A673 (cell line): ENCODE measurements at places on chromosomes 7 and 10.

DNA sequence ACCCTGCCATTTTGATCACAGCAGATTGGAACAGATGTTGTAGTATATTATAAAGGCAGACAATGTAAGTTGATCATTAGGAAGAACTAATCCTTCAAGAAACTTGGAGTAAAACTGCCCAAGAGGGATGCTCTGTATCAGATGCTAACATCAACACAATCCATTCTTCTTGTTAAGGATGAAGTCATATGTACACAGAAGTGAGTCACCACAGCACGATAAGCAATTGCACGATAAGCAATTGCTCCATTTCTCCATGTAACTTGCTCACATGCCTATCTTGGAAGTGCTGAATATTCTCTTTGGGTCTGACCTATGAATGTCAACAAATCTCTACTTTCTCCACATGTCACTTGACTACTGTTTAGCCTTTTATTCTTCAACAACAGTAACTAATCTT is 41.5 kb upstream of the DMTF1 start:
- DNase-seq = no peak

DNA sequence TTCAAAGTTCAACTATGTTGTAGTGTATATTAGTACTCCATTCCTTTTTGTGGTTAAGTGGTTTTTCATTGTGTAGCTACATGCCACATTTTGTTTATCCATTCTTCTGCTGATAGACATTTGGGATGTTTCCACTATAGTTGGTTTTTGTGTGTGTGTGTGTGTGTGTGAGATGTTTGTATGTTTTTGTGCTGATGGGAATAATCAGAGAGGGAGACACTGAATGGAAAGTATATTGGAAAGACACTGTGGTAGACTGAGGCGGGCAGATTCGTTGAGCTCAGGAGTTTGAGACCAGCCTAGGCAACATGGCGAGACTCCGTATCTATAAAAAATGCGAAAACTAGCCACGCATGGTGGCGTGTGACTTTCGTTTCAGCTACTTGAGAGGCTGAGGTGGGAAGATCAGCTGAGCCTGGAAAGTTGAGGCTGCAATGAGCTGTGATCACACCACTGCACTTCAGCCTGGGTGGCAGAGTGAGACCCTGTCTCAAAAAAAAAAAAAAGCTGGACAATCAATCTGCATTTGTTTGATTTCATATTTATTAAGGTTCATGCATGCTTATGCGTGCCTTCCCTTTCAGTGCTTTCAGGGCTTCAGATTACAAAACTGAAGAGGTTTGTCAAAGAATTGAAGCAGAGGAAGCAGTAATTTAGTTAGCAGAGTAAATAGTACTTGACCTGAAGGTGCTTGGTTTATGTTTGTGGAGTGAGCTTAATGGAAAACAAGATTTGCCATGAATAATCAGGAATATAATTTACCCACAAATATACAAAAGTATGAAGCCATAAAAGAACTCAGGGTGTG is 14.7 kb downstream of the SEC24C start:
- DNase-seq = no peak

DNA sequence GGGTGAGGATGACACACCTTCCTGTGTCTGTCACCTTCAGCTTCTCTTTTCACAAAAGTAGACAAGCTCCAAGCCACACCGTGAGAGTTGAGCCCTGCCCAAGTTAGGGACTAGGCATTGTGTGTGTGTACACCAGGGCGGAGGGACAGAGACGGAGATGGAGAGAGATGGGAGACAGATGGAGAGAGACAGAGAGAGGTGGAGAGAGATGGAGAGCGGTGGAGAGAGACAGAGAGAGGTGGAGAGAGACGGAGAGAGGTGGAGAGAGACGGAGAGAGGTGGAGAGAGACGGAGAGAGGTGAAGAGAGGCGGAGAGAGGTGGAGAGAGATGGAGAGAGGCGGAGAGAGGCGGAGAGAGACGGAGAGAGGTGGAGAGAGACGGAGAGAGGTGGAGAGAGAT is 207.0 kb downstream of the DNAJB6 start:
- no peak for DNase-seq

GRCh38 chr10:92575961-92576360 is 2.1 kb upstream of the IDE start:
- no peak for DNase-seq

DNA sequence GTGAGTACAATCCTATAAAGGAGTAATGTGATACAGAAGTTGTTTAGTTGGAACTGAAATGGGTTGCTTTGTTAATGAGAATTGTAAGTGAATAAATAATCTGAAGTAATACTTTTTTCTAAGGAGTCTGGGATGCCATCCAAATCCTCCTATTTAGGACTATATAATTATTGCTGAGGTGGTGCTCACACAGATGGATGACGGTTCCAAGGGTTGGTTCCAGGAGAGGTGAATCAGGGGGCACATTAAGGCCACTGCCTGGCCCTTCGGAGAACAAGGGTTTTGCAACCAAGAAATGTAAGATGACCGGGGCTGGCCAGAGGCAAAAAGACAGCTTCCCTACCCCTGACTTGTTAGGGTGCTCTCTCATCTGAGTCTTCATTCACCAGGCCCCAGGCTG is 352.7 kb downstream of the PHTF2 start:
- no peak for DNase-seq

DNA sequence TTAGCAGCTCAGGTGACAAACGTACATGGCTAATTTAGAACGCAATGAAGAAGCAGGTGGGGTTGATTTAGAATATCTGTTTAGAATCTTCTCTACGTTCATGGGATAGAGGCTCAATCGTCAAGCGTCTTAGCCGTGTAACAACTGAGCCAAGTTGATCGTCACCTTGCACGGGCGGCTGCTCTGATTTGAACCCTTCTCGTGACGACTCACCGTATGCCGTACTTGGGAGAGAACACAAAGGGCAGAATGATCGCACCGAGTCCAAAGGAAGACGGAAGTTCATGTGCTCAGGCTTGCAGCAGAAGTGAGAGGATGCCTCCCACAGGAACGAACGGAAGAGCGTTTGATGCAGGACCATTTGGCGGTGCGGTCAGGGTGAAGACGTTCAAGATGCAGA is 108.3 kb upstream of the TCERG1L start:
- DNase-seq = no peak

GRCh38 chr10:117885206-117885829 is 161.4 kb downstream of the RAB11FIP2 start:
- no peak for DNase-seq

- DNase-seq = no peak
Observed at GRCh38 chr7:106518967-106519366, 142.0 kb downstream of the CCDC71L start.

DNA sequence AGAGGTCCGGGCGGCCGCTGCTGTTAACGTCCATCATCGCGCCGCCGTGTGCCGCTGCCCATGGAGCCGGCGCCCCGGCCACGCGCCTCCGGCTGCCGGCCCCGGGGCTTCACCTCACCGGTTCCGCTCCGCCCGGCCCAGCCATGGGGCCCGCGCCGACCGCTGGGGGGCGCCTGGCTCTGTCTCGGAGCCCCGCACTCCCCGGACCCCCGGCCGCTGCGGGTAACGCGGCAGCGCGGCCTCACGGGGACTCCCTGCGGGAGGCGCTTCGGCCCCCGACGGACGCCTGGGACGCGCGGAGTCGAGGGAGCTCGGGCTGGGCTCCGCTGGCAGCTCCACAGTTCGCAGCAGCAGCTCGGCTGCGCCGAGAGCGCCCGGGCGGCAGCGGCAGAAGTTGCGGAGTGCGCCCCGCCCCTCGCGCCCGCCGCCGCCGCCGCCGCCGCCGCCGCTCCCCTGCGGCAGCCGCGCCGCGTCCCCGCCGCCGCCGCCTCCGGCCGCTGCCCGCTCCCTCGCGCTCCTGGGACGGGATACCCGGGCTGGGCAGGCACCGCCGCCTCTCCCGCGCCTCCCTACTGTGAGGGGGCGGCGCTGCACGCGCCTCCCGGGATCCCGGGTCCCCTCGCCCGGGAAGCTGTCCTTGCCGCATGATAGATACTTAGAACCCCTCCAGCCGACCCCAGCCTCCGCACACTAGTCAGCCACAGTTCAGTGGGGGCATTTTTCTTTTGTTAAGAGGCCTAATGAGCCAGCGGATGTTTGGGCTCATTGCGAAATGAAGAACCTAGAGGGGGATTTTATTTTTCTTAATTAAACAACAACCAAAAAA is at the start of gene HTR7:
HTR7 (minus strand) TSS at position 405 of the 826 bp plus-strand sequence; CDS start at position 37, 368 bp downstream.
- DNase-seq = peak; percentile 44

GRCh38 chr7:142422621-142423020 is 164.8 kb upstream of the PRSS58 start:
- DNase-seq = no peak

DNA sequence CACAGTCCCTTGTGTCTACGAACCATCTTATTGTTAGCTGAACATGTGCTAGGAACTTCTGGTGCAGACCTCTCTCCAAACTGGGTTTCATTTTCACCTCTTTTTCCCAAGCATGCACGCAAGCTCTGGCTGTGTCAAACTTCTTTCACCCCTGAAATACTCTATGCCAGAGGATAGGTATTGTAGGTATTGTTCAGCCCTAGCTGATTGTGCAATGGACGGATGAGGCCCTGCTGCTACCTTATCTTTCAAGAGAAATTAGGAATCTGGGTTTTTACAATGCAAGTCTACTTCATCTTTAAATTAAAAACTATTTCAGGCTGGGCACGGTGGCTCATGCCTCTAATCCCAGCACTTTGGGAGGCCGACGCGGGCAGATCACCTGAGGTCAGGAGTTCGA is 28.3 kb upstream of the MRLN start:
- DNase-seq = no peak

DNA sequence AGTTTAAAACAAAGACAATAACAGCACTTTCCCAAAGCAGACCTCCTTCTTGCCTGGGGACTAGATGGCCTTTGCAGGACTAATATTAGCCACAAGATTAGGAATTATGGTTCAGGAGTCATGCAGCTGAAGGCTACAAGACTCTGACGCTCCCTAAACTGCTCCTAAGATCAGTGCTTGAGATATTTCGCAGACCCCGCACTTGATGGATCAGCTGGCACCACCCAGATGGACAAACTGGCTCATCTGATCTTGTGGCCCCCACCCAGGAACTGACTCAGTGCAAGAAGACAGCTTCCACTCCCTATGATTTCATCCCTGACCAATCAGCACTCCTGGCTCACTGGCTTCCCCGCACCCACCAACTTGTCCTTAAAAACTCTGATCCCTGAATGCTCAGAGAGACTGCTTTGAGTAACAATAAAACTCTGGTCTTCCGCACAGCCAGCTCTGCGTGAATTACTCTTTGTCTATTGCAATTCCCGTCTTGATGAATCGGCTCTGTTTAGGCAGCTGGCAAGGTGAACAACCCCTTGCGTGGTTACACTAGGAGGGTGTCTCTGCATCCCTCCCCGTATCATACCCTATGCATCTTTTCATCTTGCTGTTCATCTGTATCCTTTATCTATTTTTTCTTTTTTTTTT is 26.9 kb upstream of the NRBF2 start:
- DNase-seq = no peak

- DNase-seq = peak; percentile 84
Observed at GRCh38 chr10:117167789-117168674, 29.3 kb upstream of the KCNK18 start.

DNA sequence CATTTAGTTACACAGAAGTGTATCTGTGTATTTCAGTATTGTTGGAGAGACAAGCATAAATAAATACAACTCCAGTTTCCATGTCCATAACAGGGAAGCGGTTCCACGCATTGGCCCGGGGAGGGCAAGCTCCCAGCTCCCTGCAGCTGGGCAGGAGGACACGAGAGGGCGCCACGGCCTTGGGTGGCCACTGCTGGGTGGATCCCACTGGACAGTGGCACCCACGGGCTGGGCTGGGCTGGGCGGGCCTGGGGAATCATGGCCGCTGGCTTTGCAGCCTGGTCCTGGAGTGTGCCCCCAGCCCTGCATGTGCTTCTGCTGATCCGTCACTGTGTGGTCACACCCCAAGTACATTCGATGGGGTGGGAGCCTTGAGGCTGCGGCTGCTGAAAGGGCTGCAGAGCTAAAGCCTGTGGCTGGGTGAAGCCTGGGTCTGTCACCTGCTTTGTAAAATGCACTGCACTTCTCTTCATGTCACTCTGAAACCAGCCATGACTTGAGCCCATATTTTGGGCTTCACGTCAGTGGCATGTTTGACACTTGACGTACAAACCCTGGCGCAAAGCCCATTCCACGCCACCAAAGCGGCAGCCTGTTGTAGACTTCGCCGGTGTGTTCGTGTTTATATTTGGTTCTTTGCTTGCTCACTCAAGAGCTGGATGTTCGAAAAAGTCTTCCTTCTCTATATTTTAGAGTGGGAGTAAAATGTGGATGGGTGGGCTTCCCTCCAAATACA is 27.5 kb downstream of the LRRC27 start:
- no peak for DNase-seq

- DNase-seq = no peak
Observed at GRCh38 chr7:113464096-113464855, 345.9 kb upstream of the SMIM30 start.

DNA sequence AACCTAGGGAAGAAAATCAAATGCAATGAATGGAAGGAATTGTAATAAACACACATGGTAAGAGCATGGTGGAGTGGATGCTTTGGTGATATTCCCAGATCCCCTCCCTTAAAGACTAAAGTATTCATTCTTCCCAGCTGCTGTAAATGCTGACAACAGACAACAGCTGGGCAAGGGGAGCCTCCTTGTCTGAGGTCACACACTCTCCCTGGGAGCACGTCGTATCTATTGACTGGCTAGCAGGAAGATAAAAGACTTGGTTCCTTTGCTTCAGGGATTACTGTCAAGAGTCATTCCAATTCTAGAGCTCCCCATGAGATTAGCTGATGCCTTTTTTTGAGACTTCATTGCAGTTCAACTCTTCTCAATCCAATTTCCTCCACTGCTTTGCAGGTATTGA is 443.5 kb upstream of the ETV1 start:
- DNase-seq = no peak

DNA sequence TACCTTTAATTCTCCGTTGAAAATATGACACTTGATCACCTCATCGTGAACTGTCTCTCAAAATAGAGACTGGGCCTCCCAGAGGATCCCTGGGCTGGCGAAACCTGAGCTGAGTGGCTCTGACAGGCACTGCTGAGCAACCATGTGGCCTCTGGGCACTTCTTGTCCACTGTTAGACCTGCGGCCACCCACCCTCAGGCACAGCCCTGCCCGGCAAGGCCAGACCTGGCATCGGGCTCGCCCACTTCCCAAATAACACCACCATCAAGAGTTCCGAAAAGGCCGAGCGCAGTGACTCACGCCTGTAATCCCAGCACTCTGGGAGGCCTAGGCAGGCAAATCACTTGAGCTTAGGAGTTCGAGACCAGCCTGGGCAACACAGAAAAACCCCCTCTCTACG is 82.5 kb downstream of the COBL start:
- no peak for DNase-seq

- no peak for DNase-seq
Observed at GRCh38 chr10:101011517-101012423, 12.2 kb downstream of the LZTS2 start.

DNA sequence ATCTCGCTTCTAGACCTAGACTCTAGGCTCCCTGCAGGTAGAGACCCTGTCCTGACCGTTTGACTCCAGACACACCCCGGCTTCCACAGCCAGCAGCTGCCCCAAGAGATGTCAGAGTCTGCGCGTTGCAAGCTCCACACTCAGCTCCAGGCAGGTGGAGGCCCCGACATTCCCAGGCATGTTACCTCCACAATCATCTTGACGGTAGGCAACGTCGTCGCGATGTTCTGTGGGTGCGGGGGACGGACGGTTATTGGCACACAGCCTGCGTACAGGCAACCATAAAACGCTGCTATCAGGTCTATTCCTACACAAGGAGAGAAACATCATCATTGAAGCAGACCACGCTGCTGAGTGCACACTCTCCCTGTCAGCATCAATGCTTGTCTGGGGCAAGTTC is 213.2 kb downstream of the ZMYND11 start:
- DNase-seq = no peak

- no peak for DNase-seq
Observed at GRCh38 chr10:129207297-129207696, 259.7 kb upstream of the MGMT start.
